NCI-H446 (cell line): ENCODE measurements at places on chromosomes 5 and 9.

GRCh38 chr5:112401924-112402323 is 17.2 kb downstream of the EPB41L4A start:
- DNase-seq, result no peak

GRCh38 chr5:126101901-126102300 is 321.3 kb upstream of the GRAMD2B start:
- no peak for DNase-seq

GRCh38 chr5:169781420-169782345 is 144.6 kb downstream of the DOCK2 start:
- no peak for DNase-seq

GRCh38 chr5:176742246-176743105 is 67.9 kb upstream of the UNC5A start:
- no peak for DNase-seq

- DNase-seq, result no peak
These were observed 220.2 kb upstream of the CLINT1 start for GRCh38 chr5:158079097-158079496.

DNA sequence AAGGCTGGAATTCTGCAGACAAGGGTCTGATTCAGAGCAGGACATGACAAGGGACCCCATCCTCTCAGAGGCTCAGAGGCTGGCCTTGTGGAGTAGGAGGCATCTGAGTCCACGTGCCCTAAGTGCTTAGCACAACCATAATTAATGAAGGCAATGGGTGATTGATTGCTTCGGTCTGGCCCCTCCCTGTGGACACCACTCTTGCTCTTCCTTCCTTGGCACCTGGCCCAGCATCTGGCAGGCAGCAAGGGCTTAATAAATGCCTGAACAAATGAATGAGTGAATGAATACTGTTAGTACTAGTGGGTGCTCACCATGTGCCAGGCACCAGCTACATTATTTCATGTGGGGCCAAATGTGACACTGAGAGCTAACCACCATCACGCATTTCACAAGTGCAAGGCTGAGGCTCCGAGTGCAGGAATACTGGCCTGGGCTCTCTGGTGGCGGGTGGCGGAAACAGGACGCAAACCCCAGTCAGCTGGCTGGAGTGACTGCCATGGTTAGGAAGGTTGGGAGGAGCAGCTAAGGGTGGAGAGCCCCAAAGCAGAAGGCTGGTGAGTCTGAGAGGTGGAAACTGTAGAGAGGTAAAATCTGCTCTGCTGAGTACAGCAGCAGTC is 53.6 kb downstream of the ASS1 start:
- no peak for DNase-seq

DNA sequence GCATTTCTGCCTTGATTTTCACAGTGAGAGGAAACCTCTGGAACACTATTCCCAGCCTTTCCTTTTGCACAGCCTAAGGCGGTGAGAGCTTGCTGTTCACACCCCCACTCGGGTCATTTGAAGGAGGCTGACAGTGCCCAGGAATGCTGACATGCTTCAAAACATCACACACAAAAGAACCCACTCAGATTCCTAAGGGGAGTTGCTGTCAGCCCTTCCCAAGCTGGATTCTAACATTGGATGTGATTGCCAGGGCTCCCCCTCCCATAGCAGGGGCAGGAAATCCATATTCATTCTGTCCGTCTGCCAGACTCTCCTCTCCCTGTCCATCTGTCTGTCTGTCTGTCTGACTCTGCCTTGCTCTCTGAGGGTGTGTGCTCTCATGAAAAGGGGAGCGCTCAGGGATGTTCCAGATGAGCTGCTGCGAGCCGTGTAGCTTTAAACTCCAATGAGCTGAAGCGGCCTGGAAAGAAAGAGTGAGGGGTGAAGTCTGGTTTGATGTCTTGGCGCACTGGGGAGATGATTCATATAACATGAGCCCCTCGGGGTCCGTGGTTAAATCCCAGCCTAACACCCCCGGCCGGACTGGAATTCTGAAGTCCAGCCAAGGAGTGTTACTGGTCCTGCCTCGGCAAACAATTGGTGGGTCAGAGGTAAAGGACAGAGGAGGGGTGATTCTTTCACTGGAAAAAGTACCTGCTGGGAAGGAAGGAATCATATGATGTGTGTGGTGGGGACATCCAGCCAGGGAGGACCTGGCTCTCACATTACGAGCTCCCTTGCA is 517.0 kb downstream of the CCDC171 start:
- no peak for DNase-seq

DNA sequence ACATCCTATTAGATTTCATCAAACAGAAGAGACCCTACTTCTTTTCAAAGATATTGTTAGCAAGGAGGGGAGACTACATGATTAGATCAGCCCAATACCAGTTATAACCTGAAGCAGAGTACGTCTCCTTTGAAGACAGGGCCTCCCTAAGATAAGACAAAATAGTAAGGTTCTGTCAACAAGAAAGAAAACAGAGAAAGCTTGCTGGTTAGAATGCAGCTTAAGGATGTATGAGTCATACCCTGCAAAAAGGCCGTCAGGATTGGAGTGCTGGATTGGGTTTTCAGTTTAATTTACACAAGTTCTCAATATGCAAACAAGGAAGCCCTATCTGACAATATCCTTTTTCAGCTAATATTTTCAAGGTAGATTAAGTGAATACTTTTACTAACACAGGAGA is 1581.2 kb upstream of the WWC1 start:
- DNase-seq, result no peak

- DNase-seq, result no peak
These were observed 51.1 kb downstream of the CDK5RAP2 start for GRCh38 chr9:120528829-120529228.

GRCh38 chr9:20663133-20663532 is 20.9 kb upstream of the FOCAD start:
- DNase-seq, result no peak

GRCh38 chr5:141681695-141682641 is at the start of gene ARAP3:
ARAP3 (minus strand) TSS chr5:141682230; CDS start chr5:141680486, 1,744 bp downstream.
- DNase-seq, result no peak

GRCh38 chr9:98790842-98791607 is 5.3 kb downstream of the ANKS6 start:
- DNase-seq, result peak; percentile 22

DNA sequence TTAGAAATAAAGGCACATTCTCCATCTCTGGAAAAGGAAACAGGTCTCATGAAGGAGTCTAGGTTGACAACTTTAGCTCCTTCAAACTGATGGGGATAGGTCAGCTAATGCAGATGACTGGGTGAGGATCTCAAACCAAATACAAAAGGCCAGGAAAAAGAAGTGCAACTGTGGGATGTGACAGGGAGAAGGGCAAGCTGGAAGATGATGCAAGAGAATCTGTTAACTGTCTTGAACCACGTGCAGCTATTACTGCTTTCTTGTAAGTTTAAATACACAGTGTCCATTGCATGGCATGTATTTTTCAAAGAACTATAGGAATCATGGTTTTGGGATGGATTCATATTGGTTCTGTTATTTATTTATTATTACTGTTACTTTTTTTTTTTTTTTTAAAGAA is 331.8 kb downstream of the NDUFS4 start:
- no peak for DNase-seq

GRCh38 chr9:615756-616155 is 225.7 kb upstream of the DMRT1 start:
- no peak for DNase-seq

DNA sequence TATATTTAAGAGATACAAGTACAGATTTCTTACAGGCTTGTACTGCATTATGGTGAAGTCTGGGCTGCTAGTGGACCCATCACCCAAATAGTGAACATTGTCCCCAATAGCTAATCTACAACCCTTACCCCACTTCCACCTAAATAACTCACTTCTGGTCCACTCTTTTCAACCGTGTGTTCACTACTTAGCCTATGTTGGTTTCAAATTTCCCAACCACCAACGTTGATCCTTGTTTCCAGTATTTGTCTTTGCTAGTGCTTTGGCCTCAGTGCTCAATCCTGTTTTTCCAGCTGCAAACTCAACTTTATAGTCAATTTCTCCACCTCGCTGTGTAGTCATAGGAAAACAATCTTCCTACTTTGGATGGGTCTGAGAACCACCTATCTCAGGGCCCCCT is 45.3 kb upstream of the TTC39B start:
- DNase-seq, result no peak

DNA sequence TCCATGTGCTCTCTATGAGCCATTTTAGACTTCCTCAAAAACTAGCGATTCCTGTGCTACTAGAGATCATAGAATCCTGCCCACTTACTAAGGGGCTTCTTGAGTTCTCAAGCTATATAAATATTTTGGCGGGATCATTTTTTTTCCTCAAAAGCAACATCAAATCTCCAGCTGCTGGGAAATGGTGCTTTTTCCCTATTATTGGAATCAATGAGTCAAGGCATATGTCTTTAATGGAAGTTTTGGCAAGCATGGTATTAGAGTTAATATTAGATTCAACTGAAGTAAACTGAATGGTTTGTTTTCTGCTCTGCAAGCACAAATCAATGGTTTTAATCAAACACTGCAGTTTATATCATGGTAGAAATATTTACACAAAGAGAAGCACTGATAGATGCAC is 369.9 kb upstream of the PTGER4 start:
- no peak for DNase-seq

GRCh38 chr9:84852617-84853301 is 183.2 kb downstream of the NTRK2 start:
- no peak for DNase-seq

DNA sequence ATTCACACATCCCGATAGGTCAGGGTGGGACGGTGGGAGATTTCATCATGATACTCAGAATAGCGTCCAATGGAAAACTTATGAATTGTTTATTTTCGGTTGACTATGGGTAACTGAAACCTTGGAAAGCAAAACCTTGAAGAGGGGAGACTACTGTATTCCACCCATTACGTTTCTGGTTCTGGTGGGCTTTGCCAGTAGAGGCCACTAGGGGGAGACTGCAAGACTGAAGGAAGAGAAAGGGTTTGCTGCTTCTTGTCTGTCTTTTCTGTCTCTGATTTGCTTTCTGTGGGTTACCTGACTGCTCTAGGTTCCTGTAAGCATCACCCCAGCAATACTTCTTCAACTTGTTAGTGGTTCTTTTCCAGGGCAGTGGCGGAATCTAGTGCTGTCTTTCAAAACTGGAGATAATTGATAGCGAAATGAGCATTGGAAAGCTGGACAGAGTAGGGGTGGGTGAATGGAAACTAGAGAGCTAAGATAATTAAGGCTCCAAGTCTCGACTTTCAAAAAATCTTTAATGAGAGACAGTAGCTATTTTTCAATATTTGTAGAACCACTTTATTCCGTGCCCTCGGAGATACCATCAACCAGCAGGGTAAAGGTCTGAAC is 27.0 kb downstream of the GRIN3A start:
- DNase-seq, result no peak

DNA sequence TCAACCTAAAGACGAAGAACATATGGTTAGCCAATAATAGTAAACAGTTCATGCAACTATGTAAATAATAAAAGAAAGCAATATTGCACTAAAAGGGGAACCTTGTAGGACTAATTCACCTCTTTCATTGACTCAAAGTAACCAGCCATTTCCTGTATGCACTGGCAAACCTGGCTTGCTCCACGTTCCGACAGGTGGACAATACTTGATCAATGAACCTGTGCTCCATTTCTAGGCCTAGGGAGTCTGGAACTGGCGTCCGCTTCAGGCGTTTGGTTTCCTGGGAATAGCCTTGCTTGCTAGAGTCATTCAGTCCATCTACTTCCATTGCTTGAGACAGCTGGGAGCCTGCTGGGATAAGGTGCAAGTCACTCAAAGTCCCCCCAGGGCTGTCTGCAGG is 41.6 kb downstream of the PTAR1 start:
- DNase-seq, result no peak

GRCh38 chr9:113709721-113710120 is 166.4 kb upstream of the ZNF618 start:
- no peak for DNase-seq

- DNase-seq, result no peak
These were observed 24.0 kb downstream of the SEMA4D start for GRCh38 chr9:89473762-89474469.

DNA sequence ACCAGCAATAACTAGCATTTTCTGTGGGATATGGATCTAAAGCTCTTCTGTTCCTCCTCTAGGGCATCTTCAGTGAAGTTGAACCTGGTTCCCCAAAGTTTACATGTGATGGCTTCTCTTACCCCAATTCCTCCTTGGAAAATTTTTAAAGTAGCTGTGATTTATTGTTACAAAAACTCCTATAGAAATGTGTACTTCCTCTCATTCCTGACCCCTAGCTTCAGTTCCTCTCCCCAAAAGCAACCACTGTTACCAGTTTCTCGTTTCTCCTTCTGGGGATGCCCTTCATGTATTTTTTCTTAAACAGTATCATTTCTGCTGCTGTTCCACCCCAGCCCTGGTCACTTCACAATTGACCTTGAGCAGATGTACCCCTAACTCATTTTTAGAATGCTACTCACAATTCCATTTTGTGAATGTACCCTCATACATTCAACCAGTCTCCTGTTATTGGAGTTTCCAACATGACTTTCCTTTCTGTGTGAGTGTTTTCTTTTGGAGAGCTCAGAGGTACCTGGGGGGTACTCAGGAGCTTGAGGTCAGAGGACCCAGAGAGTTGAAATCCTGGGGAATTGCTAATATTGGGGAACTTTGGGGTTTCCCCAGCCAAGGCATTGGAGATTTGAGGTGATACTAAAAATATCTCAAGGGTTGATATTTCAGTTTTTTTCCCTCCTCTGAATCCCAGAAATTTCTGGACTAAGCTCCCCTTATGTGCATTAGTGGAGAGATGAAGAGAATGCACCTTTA is 18.6 kb upstream of the GLRX start:
- no peak for DNase-seq

GRCh38 chr9:92501671-92502393 is 19.5 kb upstream of the ASPN start:
- DNase-seq, result no peak

- DNase-seq, result peak; percentile 100
These were observed 40.4 kb downstream of the ZDHHC21 start for GRCh38 chr9:14652729-14653377.

DNA sequence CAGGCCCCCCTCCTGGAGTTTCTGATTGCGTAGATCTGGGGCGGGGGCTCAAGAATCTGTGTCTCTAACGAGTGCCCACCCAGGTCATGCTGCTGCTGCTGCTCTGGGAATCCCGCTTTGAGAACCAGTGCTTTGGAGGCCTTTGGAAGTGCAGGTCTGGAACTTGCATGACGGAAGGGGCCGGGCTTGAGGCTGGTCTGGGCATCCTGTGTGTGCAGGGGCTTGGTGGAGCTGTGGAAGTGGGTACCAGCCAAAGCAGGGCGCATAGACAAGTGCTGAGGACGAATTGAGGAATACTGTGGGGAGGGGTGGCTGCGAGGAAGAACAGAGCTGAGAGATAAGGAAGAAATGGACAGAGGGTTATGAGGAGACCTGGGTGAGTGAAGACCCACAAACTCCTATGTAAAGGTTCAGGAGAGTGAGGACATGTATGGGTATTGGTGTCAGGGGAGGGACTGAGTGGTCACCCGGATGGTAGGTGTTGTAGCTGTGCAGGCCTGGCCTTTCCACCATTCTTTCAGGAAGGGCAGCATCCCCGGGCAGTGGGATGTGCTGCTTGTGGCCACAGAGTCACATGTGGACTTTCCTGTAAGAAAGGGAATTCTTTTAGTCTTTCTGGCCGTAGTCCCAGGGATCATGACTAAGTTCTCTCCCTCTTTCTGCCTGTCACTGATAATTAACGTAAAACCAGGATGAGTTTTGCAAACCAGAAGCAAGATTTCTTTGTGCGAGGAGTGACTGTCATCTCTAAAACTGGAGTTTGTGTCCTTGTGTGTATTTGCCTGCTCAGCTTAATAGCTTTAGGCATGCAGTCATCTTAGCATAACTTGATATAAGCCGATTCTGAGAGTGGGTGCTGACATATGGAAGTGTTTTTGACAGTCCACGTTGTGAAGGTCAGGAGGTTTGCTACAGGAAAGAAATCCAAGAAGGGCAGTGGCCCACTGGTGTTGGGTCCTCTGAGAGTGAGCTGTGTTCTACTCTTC is 43.3 kb upstream of the TJP2 start:
- DNase-seq, result no peak

- no peak for DNase-seq
These were observed 1.5 kb downstream of the VAV2 start for GRCh38 chr9:133990366-133991213.
